K562 (cell line): ENCODE measurements at places on chromosomes 1 and 21. TPM values are rescaled to one million over a fixed set of nuclear protein-coding genes. Genes with fewer than 3 reads are reported as not detected.

Gene LCE1D
- not detected in 2 replicates for total RNA-seq

Gene SELE
- not detected in 2 replicates for total RNA-seq

Gene RGS16
- total RNA-seq = 0.38 and 0.55 TPM in 2 replicates

GRCh38 chr1:70327306-70328076 is 27.0 kb downstream of the ANKRD13C start:
- DNase-seq = no peak

GRCh38 chr1:27293915-27294314 is 28.0 kb upstream of the TMEM222 start:
- DNase-seq = no peak

- DNase-seq = no peak
These were observed 218.1 kb downstream of the ST6GALNAC3 start for GRCh38 chr1:76292418-76293184.
